ENCODE measurements at places on chromosomes 13 and 19. TPM values are rescaled to one million over a fixed set of nuclear protein-coding genes. Genes with fewer than 3 reads are reported as not detected.

- DNase-seq: peak; percentile 38
Observed at GRCh38 chr19:4557144-4557970, 2.1 kb downstream of the SEMA6B start.

PSG1 gene
- not detected for total RNA-seq

ZNF98 gene
- not detected for total RNA-seq

C1QTNF9B gene
- not detected for total RNA-seq

U2AF1L4 gene
- 6.9 TPM for total RNA-seq

PTGIR gene
- not detected for total RNA-seq

DNA sequence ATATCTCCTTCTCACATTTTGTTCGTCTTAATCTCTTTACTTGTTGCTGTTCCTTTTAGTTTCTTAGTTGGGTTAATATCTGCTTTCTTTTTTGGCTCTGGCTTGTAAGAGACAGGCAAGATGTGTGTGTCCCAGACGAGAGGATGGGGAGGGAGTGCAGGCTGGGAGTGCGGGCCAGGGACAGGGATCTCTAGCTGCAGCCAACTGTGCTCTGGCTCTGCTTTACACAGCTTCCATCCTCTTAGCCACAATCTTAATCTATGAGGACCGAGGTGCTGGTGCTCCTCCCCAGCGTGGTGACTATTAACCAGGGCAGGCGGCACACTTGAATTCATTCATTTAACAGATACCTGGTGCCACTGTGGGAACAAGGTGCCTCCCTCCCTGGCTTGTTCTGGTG is 70.9 kb upstream of the WASF3 start:
- DNase-seq: no peak

SIGLEC7 gene
- not detected for total RNA-seq

DNA sequence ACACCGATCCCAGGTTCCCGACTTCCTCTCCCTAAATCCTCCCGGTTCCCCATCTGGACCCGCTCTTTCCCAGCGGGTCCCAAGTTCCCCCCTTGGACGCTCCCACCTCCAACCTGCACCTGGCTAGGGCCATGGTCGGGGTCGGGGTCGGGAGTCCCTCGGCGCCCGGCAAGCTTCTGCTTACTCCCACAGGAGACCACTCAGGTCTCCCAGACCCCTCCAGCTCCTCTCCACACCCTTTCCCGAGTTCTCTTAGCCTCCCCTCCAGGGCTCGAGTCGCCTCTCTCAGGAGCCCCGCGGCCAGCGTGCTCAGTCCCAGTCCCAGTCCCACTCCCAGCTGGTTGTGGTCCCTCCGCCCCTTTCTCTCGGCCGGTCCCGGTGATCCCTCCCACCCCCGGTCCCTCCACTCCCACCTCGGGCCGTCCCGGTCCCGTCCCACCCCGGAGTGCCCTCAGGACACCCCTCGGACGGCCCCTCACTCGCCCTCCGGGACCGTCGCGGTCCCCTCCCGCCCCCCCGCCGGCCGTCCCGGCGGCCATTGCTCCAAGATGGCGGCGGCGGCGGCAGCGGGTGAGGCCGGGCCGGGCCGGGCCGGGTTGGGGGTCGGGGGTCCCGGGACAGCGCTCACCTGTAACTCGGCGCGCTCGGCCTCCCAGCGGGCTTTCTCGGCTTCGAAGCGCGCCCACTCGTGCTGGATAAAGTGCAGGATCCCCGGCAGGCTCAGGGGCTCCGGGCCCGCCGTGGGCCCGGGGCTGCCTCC is at the start of gene FKRP:
Gene FKRP, plus strand, starts transcription at position 537 of the 760 bp plus-strand sequence. CDS start 9,394 bp downstream, outside the sequence.
- DNase-seq: no peak

GRCh38 chr13:31717583-31717982 is 21.7 kb upstream of the RXFP2 start:
- no peak for DNase-seq

- peak; percentile 20 for DNase-seq
Observed at GRCh38 chr13:112799394-112799793, 109.6 kb downstream of the ATP11A start.

SHISA7 gene
- not detected for total RNA-seq

ETV2 gene
- 0.40 TPM for total RNA-seq

DNA sequence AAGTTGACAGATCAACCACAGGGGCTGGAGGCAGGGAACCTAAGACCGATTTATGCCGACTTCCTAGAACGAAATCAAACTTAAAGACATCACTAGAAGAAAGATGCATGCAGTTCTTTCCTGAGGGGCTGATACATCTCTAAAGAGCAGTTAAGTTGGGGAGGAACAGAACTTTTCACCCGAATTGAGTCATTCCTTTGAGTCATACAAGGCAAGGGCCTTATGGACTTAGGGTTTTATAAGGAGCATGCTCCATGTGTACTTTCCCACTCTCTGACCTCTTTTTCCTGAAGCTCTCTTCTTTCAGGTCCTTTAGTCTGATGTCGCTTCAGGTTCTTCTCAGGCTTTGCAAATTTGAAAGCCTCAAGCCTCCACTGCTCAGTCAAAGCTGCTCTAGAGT is 7.9 kb upstream of the FBXL3 start:
- no peak for DNase-seq

GRCh38 chr13:101520672-101521071 is 68.2 kb downstream of the ITGBL1 start:
- no peak for DNase-seq

DNA sequence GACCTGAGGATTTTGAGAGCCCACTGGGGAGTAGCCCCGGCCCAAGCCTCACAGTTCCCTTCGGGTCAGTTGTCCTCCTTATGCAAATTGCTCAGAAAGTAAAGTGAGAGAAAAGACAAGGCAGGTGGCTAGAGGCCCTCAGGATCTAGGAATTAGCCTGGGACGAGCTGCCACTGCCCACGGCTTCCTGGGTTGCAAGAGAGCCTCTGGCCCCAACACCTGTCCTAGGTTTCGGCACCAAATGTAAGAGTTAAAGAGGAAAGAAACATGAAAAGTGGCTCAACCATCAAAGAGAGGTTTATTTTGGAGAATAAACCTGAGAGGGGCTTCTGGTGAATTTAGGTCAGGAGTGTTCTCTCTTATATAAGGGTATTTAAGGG is 25.6 kb downstream of the TMEM255B start:
- DNase-seq: no peak

WASF3 gene
- 17.2 TPM for total RNA-seq

DNA sequence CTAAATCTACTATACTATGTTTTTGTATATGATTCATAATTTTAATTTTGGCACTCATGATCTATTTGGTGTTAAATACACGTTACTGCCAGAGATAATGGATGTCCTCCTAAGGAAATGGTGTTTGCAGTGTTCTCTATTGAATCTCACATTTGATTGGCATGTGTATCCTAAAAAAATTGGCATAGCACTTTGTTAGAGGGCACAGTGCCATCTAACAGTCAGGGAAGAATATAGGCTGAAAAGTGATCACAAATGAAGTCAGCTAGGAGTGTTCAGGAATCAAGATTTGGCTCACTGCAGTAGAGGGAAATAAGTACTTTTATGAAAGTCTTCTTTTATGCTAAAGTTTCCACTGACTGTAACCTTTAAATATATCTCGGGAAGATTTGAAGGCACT is 624.6 kb downstream of the GPC6 start:
- no peak for DNase-seq

VAV1 gene
- not detected for total RNA-seq

CGB5 gene
- not detected for total RNA-seq

DNA sequence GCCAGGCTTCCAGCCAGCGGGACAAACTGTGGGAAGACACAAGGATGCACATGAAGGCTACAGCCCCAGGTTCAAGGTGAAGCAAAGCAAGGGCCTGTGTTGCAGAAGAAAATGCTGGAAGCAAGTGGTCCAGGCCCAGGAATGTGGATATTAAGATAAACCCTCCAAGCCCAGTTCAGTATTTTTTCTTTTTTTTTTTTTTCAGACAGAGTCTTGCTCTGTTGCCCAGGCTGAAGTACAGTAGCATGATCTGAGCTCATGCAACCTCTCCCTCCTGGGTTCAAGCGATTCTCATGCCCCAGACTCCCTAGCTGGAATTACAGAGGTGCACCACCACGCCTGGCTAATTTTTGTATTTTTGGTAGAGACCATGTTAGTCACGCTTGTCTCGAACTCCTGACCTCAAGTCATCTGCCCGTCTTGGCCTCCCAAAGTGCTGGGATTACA is 4.4 kb downstream of the PRDX2 start:
- no peak for DNase-seq

LINGO3 gene
- not detected for total RNA-seq

GRCh38 chr19:14475251-14476073 is at the start of gene PTGER1:
PTGER1 (minus strand) TSS chr19:14475354; CDS start chr19:14474320, 1,034 bp downstream.
- no peak for DNase-seq

WTIP gene
- 10.8 TPM for total RNA-seq

GRCh38 chr19:48629599-48630295 is 7.4 kb downstream of the DBP start:
- no peak for DNase-seq

DNA sequence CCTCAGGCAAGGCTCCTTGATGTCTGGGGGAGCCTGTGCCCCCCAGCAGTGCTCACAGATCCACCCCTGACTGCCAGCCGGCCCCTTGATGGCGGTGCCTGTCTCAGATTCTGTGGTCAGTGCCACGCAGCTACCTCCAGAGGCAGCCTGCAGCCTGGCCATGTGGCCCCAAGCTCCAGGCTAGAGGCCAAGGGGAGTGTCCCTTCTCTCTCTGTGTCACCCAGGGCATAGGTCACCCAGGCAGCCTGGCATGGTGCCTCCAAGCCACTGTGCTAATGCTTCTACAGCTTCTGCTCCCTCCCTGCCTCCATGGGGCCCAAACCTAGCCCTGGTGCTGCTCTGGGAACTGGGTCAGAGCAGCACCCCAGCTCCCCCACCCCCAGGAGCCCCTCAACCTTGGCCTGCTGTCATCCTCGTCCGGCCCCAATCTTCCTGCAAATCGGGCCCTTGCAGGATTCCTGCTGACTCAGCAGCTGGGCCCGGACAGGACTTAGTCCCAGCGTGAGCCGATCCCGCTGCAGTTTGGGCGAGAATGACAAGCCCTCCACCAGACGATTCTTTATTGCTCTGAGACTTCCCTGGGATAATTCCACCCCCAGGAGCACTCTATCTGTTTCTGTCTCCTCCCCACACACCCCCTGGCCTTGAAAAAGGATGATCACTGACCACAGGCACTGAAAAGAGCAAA is 2.8 kb upstream of the ARL11 start:
- DNase-seq: no peak

RTBDN gene
- 0.21 TPM for total RNA-seq

OR4F17 gene
- total RNA-seq: not detected

- DNase-seq: no peak
Observed at GRCh38 chr13:87361216-87361615, 310.0 kb upstream of the SLITRK5 start.

DNA sequence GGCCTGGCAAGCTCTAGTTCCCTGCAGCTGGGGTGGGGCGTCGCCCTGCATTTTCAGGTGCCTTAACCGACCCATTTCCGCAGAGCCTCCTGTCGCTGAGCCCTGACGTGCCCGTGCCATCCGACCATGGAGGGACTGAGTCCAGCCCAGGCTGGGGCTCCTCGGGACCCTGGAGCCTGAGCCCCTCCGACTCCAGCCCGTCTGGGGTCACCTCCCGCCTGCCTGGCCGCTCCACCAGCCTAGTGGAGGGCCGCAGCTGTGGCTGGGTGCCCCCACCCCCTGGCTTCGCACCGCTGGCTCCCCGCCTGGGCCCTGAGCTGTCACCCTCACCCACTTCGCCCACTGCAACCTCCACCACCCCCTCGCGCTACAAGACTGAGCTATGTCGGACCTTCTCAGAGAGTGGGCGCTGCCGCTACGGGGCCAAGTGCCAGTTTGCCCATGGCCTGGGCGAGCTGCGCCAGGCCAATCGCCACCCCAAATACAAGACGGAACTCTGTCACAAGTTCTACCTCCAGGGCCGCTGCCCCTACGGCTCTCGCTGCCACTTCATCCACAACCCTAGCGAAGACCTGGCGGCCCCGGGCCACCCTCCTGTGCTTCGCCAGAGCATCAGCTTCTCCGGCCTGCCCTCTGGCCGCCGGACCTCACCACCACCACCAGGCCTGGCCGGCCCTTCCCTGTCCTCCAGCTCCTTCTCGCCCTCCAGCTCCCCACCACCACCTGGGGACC is 1.2 kb downstream of the ZFP36 start:
- no peak for DNase-seq

DNA sequence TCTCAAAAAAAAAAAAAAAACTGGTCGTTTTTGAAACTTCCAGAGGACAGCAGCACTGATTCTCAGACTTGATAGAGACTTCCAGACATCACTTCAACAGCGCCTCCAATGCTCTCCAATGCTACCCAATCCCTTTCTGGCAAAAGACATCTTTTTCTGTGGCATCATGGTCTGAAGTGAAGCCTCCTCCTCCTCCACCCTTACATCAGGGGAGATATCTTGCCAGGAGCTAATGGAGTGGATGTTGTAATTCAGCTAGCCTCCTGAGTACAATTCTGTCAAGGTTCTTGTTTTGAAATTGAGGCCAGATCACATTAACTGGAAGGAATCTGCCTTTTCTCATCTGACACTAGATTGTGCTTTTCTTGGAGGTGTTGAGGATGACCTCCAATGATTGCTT is 24.2 kb downstream of the FXYD5 start:
- DNase-seq: no peak

SLC25A41 gene
- not detected for total RNA-seq
